Activated CD4-positive, alpha-beta T cell treated with anti-CD3 and anti-CD28 coated beads, Interleukin-2, amount 50 U/mL, for 48 hours (primary cell): ENCODE measurements at places on chromosomes 13 and 19.

DNA sequence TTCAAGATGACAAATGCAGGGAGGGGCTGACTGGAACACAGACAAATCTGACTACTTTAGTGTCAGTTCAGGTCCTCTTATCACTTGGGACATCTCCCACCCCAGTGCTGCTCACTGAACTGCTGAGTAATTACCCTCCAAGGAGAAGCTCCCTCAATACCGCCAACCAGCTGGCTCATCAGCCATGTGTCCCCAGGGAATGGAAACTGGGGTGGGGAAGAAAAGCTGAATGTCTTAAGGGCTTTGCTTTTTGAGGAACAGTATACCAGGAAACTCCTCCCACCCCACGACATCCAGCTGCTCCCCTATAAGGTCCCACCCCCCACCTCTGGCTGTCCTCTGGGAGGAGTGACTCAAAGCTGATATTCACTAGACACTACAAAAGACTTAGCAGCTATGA, 2.0 kb downstream of the ZNF823 start:
- DNase-seq, result no peak

- DNase-seq, result no peak
Observed at GRCh38 chr13:96403241-96403640, 313.3 kb downstream of the HS6ST3 start.

DNA sequence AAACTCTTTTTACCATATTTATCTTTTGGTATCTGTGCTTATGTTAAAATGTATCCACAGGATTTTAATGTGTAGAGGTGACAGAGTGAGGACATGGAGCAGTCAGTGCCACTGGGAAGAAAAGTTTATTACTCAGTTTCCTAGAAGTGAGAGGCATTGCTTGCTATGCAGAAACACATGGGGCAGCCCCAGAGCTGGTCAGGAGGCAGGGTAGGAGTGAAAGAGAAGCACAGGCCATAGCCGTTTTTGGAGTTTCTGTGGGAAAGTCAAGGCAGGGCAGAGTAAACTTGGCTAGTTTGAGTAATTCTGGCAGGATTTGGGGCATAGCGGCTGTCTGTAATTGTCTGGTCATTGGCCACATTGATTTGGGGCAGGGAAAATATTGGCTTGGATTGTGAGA, 370.9 kb downstream of the FGF9 start:
- DNase-seq, result no peak

- DNase-seq, result no peak
Observed at GRCh38 chr13:111329641-111330040, 9.2 kb downstream of the TEX29 start.

DNA sequence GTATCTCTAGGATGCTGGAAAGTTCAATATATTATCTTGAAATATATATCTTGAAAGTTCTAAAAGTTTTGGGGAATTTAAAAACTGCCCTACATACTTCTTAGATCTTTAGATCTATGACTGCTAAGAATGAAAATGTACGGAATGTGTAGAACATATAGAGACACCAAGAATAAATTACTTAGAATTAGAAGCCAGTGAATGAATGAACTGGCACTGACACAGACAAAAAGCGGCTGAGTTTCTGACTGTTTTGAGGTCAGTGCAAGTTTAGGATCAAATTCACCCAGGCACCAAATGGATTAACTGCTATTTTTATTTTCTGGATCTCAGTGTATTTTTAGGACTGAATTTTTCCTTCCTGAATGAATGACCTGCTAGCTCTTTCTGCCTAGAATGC, 411.2 kb downstream of the KCTD12 start:
- no peak for DNase-seq
